ENCODE measurements at places on chromosomes 5 and 9.

- no peak for DNase-seq
Observed at GRCh38 chr9:87276327-87276841, 221.3 kb upstream of the DAPK1 start.

DNA sequence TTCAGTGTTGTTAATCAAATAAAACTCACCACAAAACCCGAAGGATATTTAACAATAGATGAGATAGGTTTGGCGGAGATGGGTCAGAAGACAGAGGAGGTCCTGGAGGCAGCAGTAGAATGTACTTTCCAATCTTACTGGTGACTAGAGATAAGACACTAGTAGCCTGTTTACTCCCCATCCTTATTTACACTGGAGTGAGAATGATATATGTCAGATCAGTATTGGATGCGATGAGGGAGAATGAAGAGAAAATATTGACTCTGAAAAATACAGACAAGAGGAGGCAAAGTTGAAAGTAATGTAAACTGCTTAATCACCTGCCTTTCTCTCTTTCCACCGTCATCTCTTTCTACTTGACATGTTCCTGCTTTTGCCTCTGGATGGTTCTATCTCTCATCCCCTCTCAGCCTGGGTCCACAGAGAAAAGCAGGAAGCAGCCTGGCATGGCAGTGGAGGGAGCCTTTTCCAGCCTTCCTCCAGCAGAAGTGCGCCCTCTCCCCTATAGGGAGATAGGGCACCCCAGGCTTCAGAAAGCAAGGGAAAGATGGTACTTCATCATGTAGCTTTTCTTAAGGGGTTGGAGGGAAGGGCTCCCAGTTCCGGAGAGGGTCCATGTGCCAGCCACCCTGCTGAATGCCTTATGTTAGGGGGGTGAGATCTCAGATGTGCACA, 11.1 kb downstream of the PALM2AKAP2 start:
- DNase-seq = no peak

DNA sequence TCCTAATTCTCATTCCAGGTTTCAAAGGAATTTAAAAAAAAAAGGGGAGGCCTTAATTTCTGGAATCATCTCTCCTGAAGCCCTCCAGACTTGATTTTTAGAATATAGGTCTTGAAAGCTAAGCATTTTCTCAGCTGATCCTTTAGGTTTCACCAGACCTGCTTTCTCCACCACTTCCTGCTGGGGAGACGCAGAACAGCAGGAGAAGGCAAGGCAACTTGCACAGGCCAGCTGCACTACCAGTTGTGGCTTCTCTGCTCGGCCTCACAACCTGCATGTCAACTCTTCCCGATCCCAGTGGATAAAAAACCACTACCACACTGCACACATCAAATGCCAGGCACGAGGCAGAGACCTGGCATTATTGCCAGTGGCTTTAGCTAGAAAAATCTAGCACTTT, 119.8 kb downstream of the SIL1 start:
- no peak for DNase-seq

- no peak for DNase-seq
Observed at GRCh38 chr9:38346811-38347210, 45.7 kb upstream of the ALDH1B1 start.

DNA sequence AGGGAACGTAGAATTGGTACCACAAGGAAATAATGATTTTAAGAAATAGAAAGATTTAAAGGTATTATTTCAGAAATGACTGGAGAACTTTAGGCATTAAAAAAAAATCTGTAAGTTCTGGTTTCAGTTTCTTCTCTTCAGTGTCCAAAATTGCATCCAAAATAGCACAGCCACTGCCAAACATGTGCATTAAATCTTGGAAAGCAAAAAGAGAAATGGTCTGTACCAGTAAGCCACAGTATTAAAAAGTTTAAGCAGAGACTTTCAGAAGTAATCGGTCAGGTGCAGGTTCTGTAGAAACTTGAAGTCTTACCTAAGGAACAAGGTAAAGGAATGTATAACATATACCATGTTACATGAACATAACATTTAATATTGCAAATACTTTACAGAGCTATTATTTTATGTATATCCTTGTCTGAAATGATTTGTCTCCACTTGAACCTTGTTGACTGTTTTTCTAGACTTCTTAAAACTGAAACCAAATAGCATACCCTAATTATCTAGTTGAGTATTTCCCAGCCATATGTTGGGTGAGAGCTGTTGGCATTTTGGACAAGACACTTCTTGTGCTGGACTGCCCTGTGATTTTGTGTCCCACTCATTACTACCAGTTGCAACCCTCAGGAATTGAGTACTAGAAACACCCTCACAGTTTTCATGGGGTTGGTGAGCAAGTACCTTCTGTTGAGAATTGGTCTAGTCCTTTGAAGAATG, 32.1 kb downstream of the NIPBL start:
- no peak for DNase-seq

DNA sequence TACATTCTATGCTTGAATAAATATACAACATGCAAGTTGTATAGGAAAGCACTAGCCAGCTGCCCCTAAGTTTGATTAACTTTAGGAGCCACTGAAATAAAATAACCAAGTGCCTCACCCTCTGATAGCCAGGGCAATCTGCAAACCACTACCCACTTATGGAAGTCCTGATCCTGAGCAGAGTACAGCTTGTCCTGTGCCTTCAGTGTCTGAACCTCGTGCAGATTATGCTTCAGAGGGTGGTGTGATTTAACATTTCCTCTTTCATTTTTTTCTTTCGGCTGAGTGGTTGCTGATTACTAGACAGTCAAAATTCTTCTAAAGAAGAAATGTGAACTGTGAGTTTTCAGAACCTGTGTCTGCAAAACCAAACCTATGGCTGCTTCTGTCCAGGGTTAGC, 327.7 kb downstream of the PIK3R1 start:
- DNase-seq = no peak

All from activated CD4-positive, alpha-beta T cell treated with anti-CD3 and anti-CD28 coated beads for 24 hours (primary cell).